ENCODE measurements at places on chromosomes 12 and 14.
A peak's percentile ranks its signal among the peaks of the same experiment; 100 is the strongest.

DNA sequence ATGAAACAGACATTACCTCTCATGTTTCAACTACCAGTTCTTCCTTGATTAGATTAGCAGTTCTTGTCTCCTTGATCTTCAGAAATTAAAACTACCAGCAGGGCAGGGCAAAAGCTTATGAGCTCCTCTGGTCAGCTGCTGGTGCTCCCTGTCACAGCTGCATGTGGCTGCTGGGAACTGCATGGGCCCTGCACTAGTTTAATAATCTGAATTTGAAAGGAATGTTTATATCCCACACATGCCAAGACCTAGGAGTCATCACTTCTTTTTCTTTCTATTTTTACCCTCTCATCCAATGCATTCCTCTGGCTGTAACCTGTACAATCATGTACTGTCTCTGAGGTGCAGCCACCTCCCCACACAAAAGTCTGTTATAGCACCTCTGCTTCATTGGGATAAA, 73.9 kb downstream of the ARMH4 start:
- DNase-seq = no peak

- no peak for DNase-seq
These were observed 188.3 kb downstream of the GXYLT1 start for GRCh38 chr12:41956353-41956752.

- no peak for DNase-seq
These were observed 9.3 kb upstream of the RXYLT1 start for GRCh38 chr12:63770375-63770774.

DNA sequence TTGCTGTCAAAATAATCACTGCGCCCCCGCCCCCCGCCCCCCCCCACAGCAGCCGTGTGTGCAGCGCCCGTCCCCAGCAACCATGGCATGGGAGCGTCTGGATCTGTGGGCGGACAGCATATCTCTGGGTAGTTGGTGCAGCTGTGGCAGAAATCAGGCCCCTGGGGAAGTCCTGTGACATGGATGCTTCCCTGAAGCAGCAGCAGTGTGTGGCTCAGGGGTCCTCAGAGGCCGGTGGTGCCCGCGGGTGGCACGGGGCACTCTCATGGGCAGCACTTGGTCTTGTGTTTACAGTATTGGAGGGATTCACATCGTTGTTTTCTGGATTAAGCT, 19.2 kb downstream of the XRCC3 start:
- no peak for DNase-seq

DNA sequence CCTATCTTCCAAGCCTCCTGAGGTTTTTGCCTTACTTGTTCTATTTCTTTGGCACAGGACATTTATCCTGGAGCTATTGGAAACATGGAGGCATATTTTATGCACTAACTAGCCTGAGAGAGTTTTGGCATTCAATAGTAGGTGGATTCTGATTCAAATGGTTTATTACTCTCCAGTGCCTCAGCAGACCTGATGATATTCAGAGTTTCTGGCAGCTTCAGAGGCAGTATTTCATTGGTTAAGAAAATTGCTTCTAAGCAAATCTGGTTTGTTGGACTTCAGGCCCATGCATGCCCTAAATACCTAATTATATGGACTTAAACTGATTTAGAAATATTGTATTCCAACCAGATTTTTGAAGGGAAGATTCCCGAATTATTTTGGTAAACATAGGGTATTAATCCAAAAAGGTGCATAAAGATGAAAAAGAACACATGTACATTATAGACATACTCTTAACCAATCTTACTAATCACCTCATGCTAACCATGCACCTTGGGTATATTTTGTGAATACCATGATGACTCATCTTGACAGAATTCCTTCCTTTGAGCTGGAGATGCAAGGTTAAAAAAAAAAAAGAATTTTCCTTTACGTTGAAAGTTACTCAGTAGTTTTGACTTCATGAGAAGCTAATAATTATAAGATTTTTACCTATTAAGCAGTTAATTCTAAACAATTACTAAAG, 44.3 kb upstream of the KTN1 start:
- no peak for DNase-seq

GRCh38 chr14:74863274-74863673, 12.7 kb downstream of the PROX2 start:
- no peak for DNase-seq

- DNase-seq = no peak
These were observed 92.4 kb downstream of the TPH2 start for GRCh38 chr12:72031066-72031465.

DNA sequence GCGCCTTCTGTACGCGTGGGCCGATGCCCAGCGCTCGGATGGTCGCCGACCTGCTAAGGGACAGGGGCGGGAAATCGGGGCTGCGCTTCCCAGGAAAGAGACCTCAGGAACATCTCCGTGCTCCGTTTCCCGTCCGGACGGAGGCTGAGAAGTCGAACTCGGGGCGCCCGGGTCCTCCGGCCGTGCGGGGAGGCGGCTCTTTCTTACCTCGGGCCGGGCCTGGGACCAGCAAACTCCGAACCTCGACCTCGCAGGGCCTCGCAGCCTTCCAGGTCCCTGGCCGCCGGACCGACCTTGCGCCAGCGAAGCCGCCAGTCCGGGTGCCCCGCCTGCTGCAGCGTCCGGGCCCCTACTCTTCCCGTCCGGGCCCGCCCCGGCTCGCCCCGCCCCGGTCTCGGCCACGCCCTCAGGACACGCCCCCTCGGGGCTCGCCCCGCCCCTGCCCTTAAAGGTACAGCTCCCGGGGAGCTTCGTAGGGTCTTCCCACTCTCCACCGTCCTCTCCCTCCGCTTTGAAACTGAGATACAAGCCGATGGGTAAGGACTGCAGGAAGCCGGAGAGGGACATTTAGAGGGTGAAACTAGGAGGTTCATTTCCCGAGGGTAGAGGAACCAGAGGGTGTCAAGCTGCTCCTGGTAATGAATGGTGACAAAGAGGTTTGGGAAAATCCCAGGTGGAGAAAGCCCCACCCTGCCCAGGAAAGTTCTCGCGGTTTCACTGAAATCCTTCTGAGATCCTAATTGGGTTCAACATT, at the start of gene SLC8B1:
SLC8B1 (minus strand) TSS at position 324 of the 754 bp plus-strand sequence. CDS start 2,231 bp downstream, outside the sequence.
- DNase-seq = peak; percentile 97

- DNase-seq = no peak
These were observed 24.4 kb upstream of the DHRS4 start for GRCh38 chr14:23929136-23929535.

DNA sequence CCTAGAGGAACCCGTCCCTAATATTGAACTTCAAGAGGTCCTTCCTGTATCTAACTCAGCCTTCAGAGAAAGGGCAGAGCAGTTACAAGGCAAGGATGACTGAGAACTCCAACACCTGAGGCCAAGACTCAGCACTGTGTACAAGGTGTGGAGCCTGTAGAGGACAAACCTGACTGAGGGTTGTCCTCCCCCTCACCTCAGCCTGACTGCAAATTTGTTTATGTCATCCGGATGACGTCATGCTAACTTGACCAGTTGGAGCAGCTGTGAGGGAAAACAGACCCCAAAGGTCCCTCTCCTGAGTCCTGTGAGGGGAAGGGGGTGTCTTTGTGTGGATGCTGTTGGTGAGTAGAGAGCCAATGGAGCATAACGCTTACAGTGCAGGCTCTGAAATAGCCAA, 4.3 kb downstream of the CRACR2A start:
- no peak for DNase-seq

DNA sequence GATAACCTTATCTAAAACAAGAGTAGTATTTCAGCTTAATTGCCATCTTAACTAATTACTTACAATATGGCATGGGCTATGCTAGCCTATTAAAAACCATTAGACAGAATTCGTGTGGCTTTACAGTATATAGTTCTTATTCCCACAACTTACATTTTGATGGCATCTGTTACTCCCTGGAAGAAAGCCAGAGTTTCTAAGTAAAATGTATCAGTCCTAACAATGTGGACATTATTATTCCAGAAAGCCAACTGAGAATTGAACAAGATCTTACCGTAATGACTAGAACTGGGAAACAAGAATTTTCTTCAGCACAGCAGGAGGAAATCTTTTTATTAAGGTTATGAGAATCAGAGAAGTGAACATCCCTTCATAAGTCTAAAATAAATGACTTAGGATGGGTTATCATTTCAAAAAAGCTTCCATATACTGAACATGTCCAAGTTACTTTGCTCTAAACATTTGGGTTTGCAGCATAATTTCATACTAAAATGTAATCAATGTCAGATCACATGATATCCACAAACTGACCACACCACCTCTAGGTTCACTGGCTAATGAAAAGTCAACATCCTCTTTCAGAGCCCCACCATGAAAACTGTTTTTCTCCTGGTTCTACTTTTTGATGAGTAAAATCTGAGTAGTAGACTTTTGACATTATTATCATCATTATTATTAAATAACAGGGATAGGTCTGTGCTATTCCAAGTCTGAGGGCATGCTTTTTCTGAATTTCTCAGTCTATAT, 179.7 kb downstream of the SSPN start:
- DNase-seq = no peak

DNA sequence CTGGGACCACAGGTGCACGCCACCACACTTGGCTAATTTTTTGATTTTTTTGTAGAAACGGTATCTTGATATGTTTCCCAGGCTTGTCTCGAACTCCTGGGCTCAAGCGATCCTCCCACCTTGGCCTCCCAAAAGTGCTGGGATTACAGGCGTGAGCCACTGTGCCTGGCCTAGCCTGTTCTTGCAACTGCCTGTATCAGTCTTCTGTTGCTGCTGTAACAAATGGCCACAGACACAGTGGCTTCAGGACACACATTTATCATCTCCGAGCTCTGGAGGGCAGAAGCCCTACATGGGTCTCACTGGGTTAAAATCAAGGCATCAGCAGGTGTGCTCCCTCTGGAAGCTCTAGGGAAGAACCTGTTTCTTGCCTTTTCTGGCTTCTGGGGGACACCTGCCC, 79.9 kb upstream of the NCOR2 start:
- no peak for DNase-seq

GRCh38 chr12:25710128-25710527, 157.0 kb upstream of the LMNTD1 start:
- DNase-seq = no peak

DNA sequence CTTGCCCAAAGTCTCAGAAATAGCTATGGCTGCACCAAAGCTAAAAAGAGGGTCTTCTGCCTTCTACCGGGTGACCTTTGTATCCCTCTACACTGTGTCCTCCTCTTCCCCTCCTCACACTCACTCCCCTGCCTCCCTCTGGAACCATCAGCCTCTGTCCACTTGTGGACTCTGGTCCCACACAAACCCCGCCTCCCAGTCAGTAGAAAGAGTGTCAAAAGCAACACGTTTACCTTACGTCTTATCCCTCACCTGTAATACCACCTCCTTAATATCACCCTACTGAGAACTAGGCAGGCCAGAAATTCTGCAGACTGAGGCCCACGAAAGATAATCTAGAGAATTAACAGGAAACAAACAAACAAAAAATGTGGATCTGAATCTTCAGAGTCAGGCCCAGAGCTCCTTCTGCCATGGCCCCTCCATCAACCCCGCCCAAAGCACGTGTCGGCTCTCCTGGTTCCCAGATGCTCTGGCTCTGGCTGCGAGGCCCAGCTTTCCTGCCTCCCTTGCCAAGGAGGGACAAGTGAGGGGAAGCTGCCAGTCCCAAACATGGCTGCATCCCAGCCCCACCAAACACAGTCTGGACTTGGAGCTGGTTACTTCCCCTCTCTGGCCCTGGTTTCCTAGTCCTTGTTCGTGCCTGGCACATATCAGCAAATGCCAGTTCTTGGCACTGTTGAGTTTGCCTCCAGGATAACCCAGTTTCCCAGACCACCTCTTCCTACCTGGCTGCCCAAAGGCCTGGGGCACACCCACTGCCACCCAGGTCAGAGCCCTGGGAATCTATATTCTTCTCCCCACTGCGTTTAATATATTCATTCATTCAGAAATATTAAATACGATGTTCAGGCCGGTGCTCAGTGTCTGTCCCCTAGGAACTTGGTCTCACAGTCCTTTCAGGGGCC, 2.7 kb downstream of the ACTN1 start:
- DNase-seq = no peak

DNA sequence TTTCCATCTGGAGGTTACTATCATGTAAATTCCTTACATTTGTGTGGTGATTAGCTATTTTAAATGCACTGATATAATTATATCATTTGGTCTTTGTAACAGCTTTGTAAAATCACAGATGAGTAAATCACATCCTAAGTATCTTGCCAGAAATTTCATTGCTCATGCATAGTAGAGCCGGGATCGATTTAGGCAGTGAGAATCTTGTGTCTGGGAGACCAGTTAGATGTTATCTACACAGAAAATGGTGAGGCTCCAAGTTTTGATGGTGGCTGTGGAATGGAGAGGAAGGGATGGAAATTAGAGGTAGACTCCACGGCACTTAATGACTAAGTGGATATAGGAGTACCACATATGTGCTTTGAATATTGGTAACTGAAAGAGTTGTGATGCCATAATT, 156.3 kb downstream of the MSRB3 start:
- DNase-seq = no peak

DNA sequence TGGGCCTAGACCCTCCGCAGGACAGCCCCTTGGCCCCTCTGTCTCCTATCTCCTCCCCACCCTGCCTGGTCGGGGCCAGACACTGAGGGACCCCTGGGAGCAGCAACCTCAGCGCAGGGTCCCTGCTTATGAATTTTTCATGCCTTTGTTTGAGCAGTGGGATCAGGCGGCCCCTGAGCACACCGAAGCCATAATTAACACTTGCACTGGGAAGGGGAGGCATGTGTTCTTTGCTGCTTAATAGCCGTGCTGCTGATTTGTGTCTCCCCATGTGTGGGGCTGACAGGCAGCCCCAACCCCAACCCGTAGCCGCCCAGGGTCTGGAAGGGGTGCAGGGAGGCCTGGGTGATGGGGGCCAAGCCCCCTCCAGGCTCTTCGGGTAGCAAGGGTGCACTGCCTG, 52.7 kb downstream of the FBRSL1 start:
- no peak for DNase-seq

DNA sequence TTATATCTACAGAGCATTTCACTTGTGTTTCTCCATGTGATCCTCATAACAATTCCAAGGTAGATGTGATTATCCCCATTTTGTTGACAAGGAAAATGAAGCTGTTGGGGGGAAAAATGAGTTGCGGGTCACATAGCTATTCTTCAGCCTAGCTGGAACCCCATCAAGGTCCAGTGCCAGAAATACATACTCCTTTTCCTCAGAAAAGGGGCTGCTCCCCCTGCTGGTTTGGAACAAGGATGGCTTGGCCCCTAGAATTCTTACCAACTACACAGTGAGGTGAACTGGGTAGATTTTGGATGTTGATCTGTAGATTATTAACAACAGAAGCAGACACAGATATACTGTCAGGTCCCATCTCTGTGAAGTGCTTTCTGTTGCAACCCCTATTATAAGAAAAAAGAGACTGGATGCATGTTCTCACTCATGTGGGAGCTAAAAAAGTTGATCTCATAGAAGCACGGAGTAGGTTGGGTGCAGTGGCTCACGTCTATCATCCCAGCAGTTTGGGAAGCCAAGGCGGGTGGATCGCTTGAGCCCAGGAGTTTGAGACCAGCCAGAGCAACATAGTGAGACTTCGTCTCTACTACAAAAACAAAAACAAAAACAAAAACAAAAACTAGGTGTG, 8.9 kb downstream of the IKZF4 start:
- no peak for DNase-seq

DNA sequence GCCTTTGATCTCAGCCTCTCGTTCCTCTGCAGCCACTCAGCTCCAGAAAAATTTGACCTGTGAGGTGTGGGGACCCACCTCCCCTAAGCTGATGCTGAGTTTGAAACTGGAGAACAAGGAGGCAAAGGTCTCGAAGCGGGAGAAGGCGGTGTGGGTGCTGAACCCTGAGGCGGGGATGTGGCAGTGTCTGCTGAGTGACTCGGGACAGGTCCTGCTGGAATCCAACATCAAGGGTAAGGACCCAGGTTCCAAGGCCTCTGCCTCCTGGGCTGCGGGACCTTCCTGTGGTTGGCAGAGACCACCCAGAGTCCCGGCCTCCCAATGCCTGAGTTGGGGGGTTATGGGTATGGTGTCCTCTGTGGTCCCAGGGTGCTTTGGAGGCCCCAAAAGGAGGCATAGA, 4.5 kb upstream of the GPR162 start:
- no peak for DNase-seq
